CD4-positive, alpha-beta memory T cell (primary cell): ENCODE measurements at places on chromosomes 1 and 21.

DNA sequence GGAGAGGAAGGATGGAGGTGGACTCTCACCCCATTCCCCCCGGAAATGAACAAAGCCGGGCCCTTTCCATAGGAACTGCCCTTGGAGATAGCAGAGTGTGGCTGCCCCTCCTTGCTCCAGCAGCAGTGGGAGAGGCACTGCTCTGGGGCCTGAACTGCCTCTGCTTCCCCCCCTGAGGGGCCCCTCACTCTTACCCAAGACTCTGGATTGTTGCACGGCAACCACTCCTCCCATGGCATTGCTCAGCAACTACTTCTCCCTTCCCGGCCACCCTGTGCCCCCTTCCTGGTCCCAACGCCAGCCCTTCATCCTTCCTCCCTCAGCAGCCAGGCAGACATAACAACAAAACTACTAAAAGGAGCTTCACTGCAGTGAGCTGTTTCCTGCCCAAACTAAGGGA, 3.0 kb upstream of the ACKR1 start:
- no peaks in the 10 kb centered on the region for H3K36me3 ChIP-seq
- H3K27me3 ChIP-seq: peaks cover 5% of the 10 kb centered on the region
- no peak overlapping the region for H3K27ac ChIP-seq
- DNase-seq: no peak
- H3K4me3 ChIP-seq: no peak overlapping the region

- H3K27ac ChIP-seq: peak overlapping the region; percentile 87
- no peak for DNase-seq
- H3K27me3 ChIP-seq: no peaks in the 10 kb centered on the region
- peak overlapping the region; percentile 55 for H3K4me3 ChIP-seq
- peaks cover 63% of the 10 kb centered on the region for H3K4me1 ChIP-seq
- no peaks in the 10 kb centered on the region for H3K36me3 ChIP-seq
Measured at GRCh38 chr1:65065524-65066418, 82.2 kb upstream of the AK4 start.

DNA sequence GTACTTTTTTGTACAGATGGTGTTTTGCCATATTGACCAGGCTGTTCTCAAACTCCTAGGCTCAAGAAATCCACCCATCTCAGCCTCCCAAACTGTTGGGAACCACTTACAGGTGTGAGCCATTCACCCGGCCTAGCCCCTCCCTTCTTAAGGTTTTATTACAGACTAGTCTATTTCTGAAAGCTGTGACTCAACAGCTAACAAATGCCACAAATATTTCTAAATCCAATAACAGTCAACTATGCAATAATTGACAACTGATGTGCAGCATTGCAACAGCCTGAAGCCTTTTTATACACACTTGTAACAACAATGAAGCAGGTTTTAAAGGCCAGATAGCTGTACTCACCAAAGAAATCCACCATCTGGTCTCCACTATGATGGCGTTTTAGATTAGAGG, 51.4 kb downstream of the GRIK1 start:
- H3K36me3 ChIP-seq: no peaks in the 10 kb centered on the region
- DNase-seq: no peak
- no peaks in the 10 kb centered on the region for H3K4me1 ChIP-seq
- no peak overlapping the region for H3K4me3 ChIP-seq

- no peaks in the 10 kb centered on the region for H3K4me1 ChIP-seq
- H3K36me3 ChIP-seq: no peaks in the 10 kb centered on the region
- no peak for DNase-seq
- H3K27ac ChIP-seq: no peak overlapping the region
- H3K27me3 ChIP-seq: no peaks in the 10 kb centered on the region
- H3K4me3 ChIP-seq: no peak overlapping the region
Measured at GRCh38 chr21:45334591-45335081, 46.9 kb upstream of the POFUT2 start.

GRCh38 chr1:119617751-119618691, 30.0 kb downstream of the ZNF697 start:
- H3K4me3 ChIP-seq: no peak overlapping the region
- no peak overlapping the region for H3K27ac ChIP-seq
- no peaks in the 10 kb centered on the region for H3K36me3 ChIP-seq

DNA sequence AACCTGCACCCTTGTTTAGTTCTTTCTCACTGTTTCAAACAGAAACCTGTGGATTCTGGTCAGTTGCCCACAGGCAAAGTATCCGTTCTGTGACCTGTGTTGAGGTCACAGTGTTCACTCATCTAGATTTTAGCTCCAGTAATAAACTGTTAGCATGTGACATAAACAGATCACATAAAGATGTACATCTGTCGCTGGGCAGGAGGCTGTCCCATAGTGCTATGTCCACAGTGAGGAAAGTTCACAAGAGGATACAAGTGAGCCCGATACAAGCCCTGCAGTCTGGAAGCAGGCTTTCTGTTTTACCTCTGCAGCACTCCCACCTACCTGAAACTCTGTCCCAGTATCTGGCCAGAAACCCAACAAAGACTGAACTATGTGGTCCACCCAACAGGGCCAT, 28.4 kb downstream of the LMX1A start:
- H3K36me3 ChIP-seq: no peaks in the 10 kb centered on the region
- DNase-seq: no peak
- H3K27me3 ChIP-seq: no peaks in the 10 kb centered on the region
- H3K27ac ChIP-seq: no peak overlapping the region
- no peak overlapping the region for H3K4me3 ChIP-seq
- H3K4me1 ChIP-seq: no peaks in the 10 kb centered on the region

DNA sequence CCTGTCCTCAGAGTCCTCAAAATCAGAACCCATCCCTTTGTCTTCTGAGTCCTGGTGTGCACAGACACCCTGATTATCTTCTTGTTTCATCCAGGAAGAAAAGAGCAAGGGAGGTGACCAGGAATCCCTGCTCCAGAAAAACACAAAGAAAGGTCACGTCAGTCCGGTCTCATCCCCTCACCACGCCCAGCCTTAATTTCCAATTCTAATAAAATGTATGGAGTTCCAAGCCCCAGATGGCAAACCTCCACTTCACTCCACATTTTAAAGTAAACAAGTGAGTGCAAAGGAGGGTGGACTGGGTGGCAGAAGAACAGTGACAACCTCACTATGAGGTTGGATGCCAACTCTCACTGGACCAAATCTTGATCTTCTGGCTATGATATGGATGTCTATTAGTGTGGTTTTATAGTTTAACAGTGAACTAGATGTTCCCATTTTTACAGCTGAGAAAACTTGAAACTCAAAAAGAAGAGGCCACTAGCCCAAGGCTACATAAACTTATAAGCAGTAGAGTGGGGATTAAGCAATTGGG, 22.0 kb downstream of the ZNF697 start:
- H3K4me3 ChIP-seq: no peak overlapping the region
- H3K36me3 ChIP-seq: no peaks in the 10 kb centered on the region
- H3K27me3 ChIP-seq: peaks cover 8% of the 10 kb centered on the region
- no peak overlapping the region for H3K27ac ChIP-seq
- DNase-seq: no peak

DNA sequence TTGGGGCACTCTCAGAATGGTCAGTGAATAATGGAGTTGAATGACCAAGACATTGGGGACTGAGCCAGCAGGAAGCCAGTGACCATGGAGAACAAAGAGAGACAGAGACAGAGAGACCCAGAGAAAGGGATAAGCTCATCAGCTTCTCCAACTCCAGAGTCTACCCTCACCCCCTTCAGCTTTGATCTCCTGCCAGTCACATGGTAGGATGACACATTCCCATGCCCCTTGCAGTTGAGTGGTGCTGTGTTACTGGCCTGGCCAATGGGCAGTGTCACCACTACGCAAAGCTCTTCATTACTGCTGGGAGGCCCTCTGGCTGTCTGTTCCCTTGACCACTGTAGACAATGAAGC, 643.5 kb downstream of the AJAP1 start:
- H3K36me3 ChIP-seq: no peaks in the 10 kb centered on the region
- H3K27me3 ChIP-seq: no peaks in the 10 kb centered on the region
- no peak overlapping the region for H3K27ac ChIP-seq
- DNase-seq: no peak

GRCh38 chr1:182054698-182055326, 6.7 kb downstream of the ZNF648 start:
- no peak overlapping the region for H3K27ac ChIP-seq
- no peaks in the 10 kb centered on the region for H3K36me3 ChIP-seq
- DNase-seq: peak; percentile 43
- no peaks in the 10 kb centered on the region for H3K4me1 ChIP-seq
- peaks cover 8% of the 10 kb centered on the region for H3K27me3 ChIP-seq

DNA sequence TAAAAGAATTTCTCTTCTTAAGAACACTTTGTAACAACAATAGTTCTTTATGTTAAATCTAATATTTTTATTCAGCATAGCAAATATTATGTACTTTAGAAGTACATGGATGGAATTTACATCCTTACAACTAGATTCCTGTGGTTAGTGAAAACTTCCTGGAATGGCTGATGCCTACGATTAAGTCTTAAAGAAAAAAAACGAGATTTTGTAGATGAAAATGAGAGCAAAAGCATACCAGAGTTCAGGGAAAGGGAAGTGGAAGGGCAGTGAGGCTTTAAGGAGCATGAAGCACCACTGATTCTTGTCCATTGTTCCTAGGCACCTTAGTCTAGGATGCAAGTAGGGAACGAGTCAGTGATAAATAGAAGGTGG, 26.7 kb downstream of the CFH start:
- H3K36me3 ChIP-seq: no peaks in the 10 kb centered on the region
- no peaks in the 10 kb centered on the region for H3K27me3 ChIP-seq
- no peak for DNase-seq
- H3K4me3 ChIP-seq: no peak overlapping the region

DNA sequence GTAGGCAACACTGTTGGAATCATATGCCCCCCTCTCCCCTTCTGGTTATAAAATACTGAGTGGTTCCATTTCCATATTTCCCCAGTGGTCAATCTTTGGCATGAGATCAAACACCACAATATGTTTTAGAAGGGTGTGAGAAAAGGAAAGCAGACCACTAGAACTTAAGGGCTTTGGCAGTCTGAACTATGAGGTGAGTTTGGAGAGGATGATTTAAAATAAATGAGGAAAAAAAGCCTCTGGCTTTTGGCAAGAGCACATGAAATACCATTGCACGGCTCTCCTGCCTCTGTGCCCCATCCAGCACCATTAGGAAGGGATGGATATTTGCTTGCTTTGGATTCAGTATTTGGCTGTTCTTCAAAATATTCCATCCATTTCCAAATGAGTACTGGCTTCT, 339.5 kb upstream of the C1orf87 start:
- no peaks in the 10 kb centered on the region for H3K36me3 ChIP-seq
- H3K27ac ChIP-seq: no peak overlapping the region
- H3K4me1 ChIP-seq: no peaks in the 10 kb centered on the region
- H3K4me3 ChIP-seq: no peak overlapping the region
- H3K27me3 ChIP-seq: no peaks in the 10 kb centered on the region
- no peak for DNase-seq

- H3K27ac ChIP-seq: no peak overlapping the region
- no peaks in the 10 kb centered on the region for H3K27me3 ChIP-seq
- H3K36me3 ChIP-seq: no peaks in the 10 kb centered on the region
- H3K4me1 ChIP-seq: no peaks in the 10 kb centered on the region
- peak; percentile 3 for DNase-seq
- no peak overlapping the region for H3K4me3 ChIP-seq
Measured at GRCh38 chr1:248622570-248623001, 12.3 kb downstream of the OR2T11 start.

DNA sequence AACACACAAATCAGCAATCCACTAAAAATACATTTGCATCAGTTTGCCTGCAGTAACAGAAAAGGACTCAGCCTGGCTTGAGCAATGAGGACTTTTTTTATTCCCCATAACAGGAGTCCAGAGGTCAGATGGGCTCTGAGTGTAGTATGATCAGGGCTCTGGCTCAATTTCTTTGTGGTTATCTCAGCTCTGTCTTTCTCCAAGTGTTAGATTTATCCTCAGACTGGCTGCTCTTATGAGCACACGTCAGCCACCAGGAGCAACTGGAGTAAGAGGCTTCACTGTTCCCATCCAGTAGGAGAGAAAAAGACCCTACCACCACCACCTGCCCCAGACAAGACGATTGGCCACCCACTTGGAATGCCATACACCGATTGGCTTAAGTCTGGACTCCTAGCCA, 36.2 kb upstream of the KLHDC7A start:
- no peak overlapping the region for H3K27ac ChIP-seq
- no peaks in the 10 kb centered on the region for H3K36me3 ChIP-seq
- no peaks in the 10 kb centered on the region for H3K27me3 ChIP-seq
- no peak overlapping the region for H3K4me3 ChIP-seq

DNA sequence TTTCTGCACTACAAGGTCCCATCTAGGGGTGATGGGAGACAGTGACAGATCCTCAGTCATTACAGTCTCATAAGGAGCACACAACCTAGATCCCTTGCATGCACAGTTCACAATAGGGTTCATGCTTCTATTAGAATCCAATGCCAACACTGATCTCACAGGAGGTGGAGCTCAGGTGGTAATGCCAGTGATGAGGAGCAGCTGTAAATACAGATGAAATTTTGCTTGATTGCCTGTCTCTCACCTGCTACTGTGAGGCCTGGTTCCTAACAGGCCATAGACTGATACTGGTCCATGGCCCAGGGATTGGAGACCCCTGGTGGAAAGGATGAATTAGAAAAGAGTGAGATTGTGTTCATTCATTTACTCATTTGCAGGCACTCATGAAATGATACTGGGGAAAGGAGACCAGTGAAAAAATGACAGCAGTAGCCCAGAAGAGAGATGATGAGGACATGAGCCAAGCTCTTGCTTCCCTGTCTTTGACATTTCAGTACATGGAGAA, 251.6 kb upstream of the DUSP10 start:
- no peaks in the 10 kb centered on the region for H3K36me3 ChIP-seq
- H3K4me1 ChIP-seq: no peaks in the 10 kb centered on the region
- DNase-seq: no peak

GRCh38 chr1:16173447-16174260, 17.8 kb upstream of the EPHA2 start:
- no peak overlapping the region for H3K4me3 ChIP-seq
- no peak overlapping the region for H3K27ac ChIP-seq
- DNase-seq: no peak
- H3K36me3 ChIP-seq: no peaks in the 10 kb centered on the region

DNA sequence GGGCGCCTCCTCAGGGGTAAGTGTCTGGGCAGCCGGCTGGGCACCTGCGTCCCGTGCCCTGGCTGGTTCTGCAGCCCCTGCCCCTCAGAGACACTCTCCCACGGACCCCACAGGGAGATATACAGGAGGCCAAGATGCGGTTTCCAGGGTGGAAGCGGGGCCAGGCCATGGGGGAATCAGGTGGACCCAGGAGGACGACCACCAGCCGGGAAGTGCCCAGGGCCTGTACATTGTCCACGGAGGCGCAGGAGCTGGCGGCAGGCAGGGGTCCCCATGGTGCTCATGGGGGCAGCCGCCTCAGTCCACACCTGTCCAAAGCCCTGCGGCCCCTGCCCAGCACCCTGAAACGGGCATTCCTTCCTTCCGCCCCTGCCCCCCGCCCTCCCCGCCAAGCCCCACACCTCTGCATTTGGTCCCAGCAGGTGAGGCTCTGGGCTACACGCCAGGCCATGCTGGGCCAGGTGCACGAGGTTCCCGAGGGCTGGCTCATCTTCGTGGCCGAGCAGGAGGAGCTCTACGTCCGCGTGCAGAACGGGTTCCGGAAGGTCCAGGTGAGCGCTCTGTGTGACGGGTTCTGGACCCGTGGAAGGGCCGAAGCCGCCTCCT, 36.7 kb downstream of the SLC19A1 start:
- H3K4me1 ChIP-seq: no peaks in the 10 kb centered on the region
- H3K27me3 ChIP-seq: no peaks in the 10 kb centered on the region
- H3K4me3 ChIP-seq: no peak overlapping the region
- DNase-seq: no peak
- no peak overlapping the region for H3K27ac ChIP-seq
